ENCODE measurements at places on chromosomes 7 and 10.

DNA sequence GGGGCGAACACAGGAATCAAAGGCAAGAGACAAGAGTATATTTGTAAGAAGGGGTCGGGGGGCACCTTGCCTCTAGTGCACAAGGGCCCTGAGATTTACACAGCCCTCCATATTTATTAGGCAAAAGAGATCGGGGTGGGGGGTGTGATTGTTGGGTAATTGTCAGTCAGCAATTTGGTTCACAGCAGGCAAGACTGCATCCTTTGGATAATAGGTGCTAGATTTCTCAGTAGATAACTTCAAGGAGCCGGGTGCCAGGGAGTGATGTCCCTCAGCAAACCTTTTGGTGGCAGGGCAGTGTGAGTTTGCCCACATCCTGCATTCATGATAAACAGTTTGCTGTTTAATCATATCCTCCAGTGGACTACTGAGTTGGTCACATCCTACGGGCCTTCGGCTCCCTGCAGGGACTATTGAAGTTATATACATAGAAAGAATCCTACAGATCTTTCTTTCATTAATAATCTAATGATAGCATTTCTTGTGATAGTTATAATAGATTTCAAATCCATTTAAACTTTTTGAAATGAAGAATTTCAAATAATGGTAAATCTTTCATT lies 178.5 kb downstream of the GNAI1 start:
- H3K4me3 ChIP-seq: no peak overlapping the region
- H3K36me3 ChIP-seq: no peaks in the 10 kb centered on the region
- no peaks in the 10 kb centered on the region for H3K4me1 ChIP-seq
- no peak for DNase-seq

DNA sequence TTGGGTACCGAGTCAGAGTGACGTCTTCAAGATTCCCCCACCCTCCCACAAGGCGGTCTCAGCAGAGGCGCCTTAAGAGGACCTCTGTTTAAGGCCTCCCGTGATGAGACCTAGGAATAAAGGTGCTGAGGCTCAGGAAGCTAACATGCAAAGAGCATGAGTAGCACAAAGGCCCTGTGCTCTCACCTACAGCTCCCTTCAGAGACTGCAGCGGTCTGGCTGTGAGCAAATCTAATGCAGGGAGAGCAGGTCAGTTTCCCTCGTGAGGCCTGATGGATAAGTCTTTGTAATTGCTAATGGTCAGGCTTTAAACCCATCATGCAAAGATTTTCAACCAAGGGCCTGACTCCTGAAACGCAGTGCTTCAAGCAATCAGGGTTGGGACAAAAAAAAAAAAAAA lies 909.3 kb upstream of the GHITM start:
- no peak overlapping the region for H3K4me3 ChIP-seq
- no peak overlapping the region for H3K27ac ChIP-seq
- DNase-seq: no peak
- H3K27me3 ChIP-seq: no peaks in the 10 kb centered on the region
- H3K4me1 ChIP-seq: no peaks in the 10 kb centered on the region

GRCh38 chr7:84196084-84196503 lies 1.5 kb upstream of the SEMA3A start:
- no peaks in the 10 kb centered on the region for H3K27me3 ChIP-seq
- no peaks in the 10 kb centered on the region for H3K4me1 ChIP-seq
- no peak for DNase-seq
- H3K4me3 ChIP-seq: no peak overlapping the region
- no peaks in the 10 kb centered on the region for H3K36me3 ChIP-seq

GRCh38 chr10:126580873-126581647 lies 89.4 kb downstream of the C10orf90 start:
- no peaks in the 10 kb centered on the region for H3K4me1 ChIP-seq
- no peaks in the 10 kb centered on the region for H3K27me3 ChIP-seq
- no peak for DNase-seq
- H3K4me3 ChIP-seq: no peak overlapping the region
- H3K27ac ChIP-seq: no peak overlapping the region
- no peaks in the 10 kb centered on the region for H3K36me3 ChIP-seq

DNA sequence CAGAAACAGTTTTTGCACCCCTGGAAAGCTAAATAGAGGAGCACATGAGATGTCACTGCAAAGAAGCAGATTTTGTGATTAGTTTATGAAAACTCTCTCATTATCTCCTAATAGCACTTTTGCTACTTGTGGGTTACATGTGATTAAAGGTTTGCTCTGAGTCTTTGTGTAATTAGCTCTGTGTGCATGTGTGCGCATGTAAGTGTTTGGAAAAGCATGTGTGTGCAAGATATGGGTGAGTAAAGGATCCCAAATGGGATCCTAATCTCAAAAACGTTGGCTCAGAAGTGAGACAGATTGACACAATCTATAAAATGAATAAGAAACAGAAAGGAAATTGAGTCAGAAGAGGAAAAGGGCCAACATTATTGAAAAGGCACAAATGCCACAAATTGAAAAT lies 104.5 kb downstream of the SKIDA1 start:
- no peak for DNase-seq
- no peaks in the 10 kb centered on the region for H3K36me3 ChIP-seq
- H3K4me1 ChIP-seq: no peaks in the 10 kb centered on the region
- H3K27ac ChIP-seq: no peak overlapping the region
- H3K4me3 ChIP-seq: no peak overlapping the region

GRCh38 chr10:25263931-25264330 lies 89.1 kb downstream of the GPR158 start:
- no peak overlapping the region for H3K27ac ChIP-seq
- no peaks in the 10 kb centered on the region for H3K27me3 ChIP-seq
- no peak overlapping the region for H3K4me3 ChIP-seq
- H3K36me3 ChIP-seq: no peaks in the 10 kb centered on the region

DNA sequence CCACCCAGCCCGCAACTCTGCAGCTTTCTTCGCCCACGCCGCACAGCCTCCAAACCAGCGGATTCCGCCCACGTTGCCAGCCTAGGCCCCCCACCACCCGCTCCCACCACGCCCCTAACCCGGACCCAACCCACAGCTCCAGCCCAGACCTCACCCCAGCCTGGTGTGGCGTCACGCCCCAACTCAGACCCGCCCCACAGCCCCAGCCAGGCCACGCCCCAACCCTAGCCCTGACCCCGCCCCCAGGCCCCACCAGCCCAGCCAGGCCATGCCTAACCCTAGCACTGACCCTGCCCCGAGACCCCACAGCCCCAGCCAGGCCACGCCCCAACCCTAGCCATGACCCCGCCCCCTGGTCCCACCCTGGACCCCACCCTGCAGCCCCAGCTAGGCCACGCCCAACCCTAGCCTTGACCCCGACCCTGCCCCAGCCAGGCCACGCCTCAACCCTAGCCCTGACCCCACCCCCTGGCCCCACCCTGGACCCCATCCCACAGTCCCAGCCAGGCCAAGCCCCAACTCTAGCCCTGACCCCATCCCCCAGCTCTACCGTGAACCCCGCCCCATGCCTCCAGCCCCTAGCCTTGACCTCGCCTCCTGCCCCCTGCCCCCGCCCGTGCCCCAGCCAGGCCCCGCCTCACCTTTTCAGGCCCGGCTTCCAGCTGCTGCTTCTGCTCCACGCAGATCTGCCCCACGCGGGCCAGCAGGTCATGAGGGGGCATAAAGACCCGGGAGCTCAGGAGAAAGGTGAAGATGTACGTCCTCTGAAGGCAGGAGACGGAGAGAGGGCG lies 64.0 kb downstream of the RASGEF1A start:
- H3K36me3 ChIP-seq: peaks cover 12% of the 10 kb centered on the region
- peak overlapping the region; percentile 85 for H3K4me3 ChIP-seq
- H3K27ac ChIP-seq: peak overlapping the region; percentile 58
- peaks cover 8% of the 10 kb centered on the region for H3K4me1 ChIP-seq

GRCh38 chr7:38299275-38299931 lies 26.0 kb upstream of the TARP start:
- peak overlapping the region; percentile 74 for H3K4me3 ChIP-seq
- peak overlapping the region; percentile 73 for H3K27ac ChIP-seq
- DNase-seq: no peak
- no peaks in the 10 kb centered on the region for H3K4me1 ChIP-seq
- peaks cover 10% of the 10 kb centered on the region for H3K36me3 ChIP-seq

GRCh38 chr10:106716381-106716780 lies 448.1 kb downstream of the SORCS1 start:
- no peak overlapping the region for H3K27ac ChIP-seq
- peaks cover 3% of the 10 kb centered on the region for H3K36me3 ChIP-seq
- H3K4me3 ChIP-seq: no peak overlapping the region
- DNase-seq: no peak
- no peaks in the 10 kb centered on the region for H3K27me3 ChIP-seq

GRCh38 chr7:152544481-152544927 lies 108.7 kb upstream of the KMT2C start:
- H3K36me3 ChIP-seq: no peaks in the 10 kb centered on the region
- no peak overlapping the region for H3K4me3 ChIP-seq
- peaks cover 9% of the 10 kb centered on the region for H3K27me3 ChIP-seq
- no peak for DNase-seq
- H3K4me1 ChIP-seq: no peaks in the 10 kb centered on the region

- H3K4me3 ChIP-seq: no peak overlapping the region
- H3K27me3 ChIP-seq: no peaks in the 10 kb centered on the region
- no peak overlapping the region for H3K27ac ChIP-seq
- peaks cover 46% of the 10 kb centered on the region for H3K4me1 ChIP-seq
- peaks cover 31% of the 10 kb centered on the region for H3K36me3 ChIP-seq
- DNase-seq: no peak
These were observed 5.0 kb downstream of the PDZD8 start for GRCh38 chr10:117370205-117370604.

DNA sequence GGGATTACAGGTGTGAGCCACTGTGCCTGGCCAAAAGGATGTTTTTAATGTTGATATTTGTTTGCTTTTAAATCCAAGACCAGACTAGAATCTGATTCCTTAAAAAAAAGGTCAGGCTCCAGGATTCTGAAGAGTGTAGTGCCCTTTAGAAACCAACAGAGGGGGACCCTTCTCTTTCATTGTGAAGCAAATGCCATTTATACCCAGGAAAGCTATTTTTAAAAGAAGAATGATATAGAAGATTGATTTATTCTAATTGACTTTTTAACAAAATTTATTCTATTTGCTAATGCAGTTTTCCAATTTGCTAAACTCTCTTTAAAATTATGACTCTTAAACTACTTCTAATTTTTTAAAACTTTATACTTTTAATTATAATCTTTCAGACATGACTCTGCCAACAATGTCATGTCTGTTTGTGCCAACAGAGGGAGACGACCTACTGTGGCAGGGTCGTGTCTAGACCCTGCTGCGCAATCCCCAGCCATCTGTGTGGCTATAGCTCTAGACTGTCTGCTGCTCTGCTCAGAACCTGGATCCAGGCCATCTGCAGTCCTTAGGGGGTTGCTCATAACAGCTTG lies 201.0 kb upstream of the IMMP2L start:
- H3K27ac ChIP-seq: no peak overlapping the region
- no peaks in the 10 kb centered on the region for H3K4me1 ChIP-seq
- no peaks in the 10 kb centered on the region for H3K27me3 ChIP-seq
- H3K36me3 ChIP-seq: no peaks in the 10 kb centered on the region
- DNase-seq: no peak
- H3K4me3 ChIP-seq: no peak overlapping the region

- peaks cover 2% of the 10 kb centered on the region for H3K36me3 ChIP-seq
- peak overlapping the region; percentile 61 for H3K4me3 ChIP-seq
- H3K4me1 ChIP-seq: peaks cover 23% of the 10 kb centered on the region
- no peak overlapping the region for H3K27ac ChIP-seq
- no peak for DNase-seq
These were observed 10.4 kb downstream of the JCAD start for GRCh38 chr10:30048768-30049517.

DNA sequence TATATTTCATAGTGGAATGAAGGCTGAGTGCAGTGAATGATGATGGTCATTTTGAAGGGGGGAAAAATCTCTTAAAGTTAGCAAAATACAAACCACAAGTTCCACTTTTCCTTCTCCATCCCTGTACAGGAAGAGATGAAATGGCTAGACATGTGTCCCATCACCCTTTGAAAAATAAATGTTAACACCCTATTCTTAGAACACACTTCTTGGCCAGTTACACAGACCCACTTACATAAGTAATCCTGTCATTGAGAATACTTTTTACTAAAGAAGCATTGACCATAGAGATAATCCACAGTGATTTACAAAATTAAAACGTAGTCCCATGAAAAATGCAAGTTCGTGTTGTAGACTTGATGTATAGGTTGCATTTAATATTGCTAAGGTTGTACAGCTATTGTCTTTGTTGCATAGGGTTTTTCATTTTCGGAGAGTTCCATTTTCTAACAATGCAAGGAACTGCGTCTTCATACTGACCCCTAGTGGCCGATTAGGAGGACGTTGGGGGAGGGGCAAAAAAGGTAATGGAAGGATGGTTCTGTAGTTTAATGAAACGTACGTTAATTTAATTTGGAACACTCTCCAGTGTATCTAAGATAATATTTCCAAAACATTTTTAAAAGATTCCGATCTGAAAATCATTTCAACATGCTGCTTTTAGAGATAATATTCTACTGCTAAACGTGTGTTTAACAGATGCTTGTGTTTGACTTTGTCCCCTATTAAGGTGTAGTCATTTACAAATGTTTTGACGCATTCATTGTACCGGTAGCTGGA lies 60.9 kb downstream of the ARMC3 start:
- H3K36me3 ChIP-seq: peaks cover 3% of the 10 kb centered on the region
- peak; percentile 78 for DNase-seq
- peak overlapping the region; percentile 44 for H3K27ac ChIP-seq
- H3K27me3 ChIP-seq: peaks cover 27% of the 10 kb centered on the region

DNA sequence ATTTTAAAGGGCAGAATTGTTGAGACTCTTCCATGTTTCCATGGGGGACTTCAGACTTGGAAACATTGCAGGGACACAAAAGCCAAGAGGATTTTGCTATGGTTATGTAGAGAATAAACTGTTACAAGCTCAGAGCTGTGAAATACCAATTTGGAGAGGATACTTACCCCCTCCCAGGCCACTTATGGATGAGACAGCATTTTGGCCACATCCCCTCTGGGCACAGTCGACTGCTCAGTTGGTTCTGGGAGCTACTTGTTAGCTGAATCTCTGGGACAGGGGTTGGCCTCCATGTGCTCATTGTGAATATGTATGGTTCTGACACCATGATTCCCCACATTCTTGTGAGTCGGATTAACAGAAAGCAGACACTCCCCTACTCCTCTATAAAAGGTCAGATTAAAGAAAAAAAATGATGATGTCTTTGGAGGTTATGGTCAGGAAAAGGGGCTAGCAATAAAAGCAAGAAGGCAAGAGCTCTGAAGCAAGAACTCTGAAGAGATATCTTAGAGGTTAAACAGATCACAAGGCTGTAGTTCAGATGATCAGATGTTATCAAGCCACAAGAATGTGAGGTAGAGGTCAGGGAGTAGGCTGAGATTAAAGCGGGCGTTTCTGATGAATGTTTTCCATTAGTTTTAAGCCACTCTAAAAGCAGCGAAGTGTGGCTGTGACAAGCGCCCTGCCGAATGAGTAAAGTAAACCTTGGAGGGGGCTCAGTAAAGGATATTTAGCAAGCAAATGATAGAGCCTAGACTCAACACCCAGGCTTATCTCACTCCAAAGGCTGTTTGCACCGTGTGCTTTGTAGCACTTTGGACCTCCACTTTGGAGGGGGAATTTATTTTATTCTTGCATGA lies 17.2 kb downstream of the STAMBPL1 start:
- peak overlapping the region; percentile 55 for H3K27ac ChIP-seq
- H3K4me1 ChIP-seq: peaks cover 35% of the 10 kb centered on the region
- H3K4me3 ChIP-seq: peak overlapping the region; percentile 28
- H3K27me3 ChIP-seq: no peaks in the 10 kb centered on the region
- DNase-seq: no peak

- H3K4me3 ChIP-seq: no peak overlapping the region
- H3K27me3 ChIP-seq: no peaks in the 10 kb centered on the region
- peaks cover 36% of the 10 kb centered on the region for H3K36me3 ChIP-seq
- no peaks in the 10 kb centered on the region for H3K4me1 ChIP-seq
These were observed 97.8 kb downstream of the ABCC2 start for GRCh38 chr10:99880080-99880835.
